ENCODE measurements at places on chromosomes 11 and 22. TPM values are rescaled to one million over a fixed set of nuclear protein-coding genes. Genes with fewer than 3 reads are reported as not detected.

The RAB39A gene
- 2.5 TPM for total RNA-seq

The LYVE1 gene
- total RNA-seq: not detected

DNA sequence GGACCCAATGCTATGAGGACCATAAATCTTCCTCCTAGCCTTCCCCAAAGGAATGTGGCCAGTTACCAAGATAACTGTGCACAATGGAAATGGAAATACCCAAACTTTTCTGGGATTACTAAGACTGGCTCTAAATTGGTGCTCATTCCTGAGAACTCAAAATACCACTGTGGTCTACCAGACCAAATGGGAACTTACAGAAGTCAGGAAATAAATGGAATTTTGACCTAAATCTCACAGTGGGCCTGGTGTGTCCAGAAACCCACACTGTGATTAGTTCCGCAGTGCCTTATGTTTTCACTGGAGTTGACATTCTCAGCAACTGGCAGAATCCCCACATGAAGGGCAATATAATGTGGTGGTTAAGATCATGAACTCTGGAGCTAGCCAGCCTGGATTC, 99.4 kb upstream of the ZC3H12C start:
- ATAC-seq: no peak

The GLYATL1 gene
- not detected for total RNA-seq

DNA sequence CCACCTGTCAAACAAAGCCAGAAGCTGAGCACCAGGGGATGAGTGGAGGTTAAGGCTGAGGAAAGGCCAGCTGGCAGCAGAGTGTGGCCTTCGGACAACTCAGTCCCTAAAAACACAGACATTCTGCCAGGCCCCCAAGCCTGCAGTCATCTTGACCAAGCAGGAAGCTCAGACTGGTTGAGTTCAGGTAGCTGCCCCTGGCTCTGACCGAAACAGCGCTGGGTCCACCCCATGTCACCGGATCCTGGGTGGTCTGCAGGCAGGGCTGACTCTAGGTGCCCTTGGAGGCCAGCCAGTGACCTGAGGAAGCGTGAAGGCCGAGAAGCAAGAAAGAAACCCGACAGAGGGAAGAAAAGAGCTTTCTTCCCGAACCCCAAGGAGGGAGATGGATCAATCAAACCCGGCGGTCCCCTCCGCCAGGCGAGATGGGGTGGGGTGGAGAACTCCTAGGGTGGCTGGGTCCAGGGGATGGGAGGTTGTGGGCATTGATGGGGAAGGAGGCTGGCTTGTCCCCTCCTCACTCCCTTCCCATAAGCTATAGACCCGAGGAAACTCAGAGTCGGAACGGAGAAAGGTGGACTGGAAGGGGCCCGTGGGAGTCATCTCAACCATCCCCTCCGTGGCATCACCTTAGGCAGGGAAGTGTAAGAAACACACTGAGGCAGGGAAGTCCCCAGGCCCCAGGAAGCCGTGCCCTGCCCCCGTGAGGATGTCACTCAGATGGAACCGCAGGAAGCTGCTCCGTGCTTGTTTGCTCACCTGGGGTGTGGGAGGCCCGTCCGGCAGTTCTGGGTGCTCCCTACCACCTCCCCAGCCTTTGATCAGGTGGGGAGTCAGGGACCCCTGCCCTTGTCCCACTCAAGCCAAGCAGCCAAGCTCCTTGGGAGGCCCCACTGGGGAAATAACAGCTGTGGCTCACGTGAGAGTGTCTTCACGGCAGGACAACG, 11.7 kb downstream of the CXCR5 start:
- peak; percentile 92 for ATAC-seq

DNA sequence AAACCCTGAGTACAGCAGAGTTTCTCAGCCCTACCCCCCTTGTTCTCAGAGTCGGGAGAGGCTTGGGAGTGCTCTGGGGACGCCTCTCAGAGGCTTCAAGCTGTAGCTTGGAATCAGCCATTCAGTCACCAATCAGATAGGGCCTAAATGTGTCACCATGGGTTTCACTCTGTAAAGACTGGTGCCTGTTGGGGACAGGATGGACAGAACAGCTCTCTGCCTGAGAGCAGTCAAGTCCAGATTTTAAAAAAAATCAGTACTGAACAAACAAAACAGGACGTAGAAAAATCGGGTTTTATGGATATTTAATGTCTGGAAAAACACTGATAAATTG, 1.3 kb downstream of the FADD start:
- ATAC-seq: peak; percentile 61

DNA sequence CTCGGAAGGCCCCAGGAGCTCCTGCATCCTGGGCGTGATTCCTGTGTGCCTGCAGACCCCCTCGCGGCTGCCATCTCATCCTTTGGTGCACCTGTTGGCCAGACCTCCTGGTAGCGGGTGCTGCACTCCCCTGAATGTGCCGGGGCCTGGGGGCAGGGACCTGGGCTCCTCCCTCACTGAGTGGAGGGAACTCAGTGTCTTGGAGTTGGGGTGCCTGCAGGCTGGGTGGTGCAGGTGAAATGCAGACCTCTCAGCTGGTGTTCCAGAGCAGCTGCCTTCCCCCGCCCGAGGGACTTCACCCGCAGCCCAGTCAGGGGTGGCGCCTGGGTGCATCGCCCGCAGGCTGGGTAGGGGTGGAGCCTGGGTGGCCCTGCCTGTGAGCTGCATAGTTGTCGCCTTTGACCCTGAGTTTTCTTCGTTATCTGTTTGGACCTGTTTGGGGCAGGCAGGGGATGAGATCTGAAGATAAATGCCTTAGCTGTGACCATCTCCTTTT, 31.4 kb downstream of the LRP5 start:
- ATAC-seq: no peak

GRCh38 chr11:116427337-116427902, 345.4 kb downstream of the BUD13 start:
- ATAC-seq: no peak

GRCh38 chr11:14861680-14862079, 30.4 kb downstream of the CYP2R1 start:
- ATAC-seq: no peak

Measured in activated T-helper 17 cell treated with anti-CD3 and anti-CD28 coated beads, Interleukin-2, amount 50 U/mL, for 72 hours (primary cell).